ENCODE measurements at places on chromosomes 4 and X. TPM values are rescaled to one million over a fixed set of nuclear protein-coding genes. Genes with fewer than 3 reads are reported as not detected.

TECRL gene
- total RNA-seq: not detected

ZNF330 gene
- total RNA-seq: 65.1 TPM

MAEA gene
- total RNA-seq: 32.3 TPM

GPAT3 gene
- 2.7 TPM for total RNA-seq

MBNL3 gene
- total RNA-seq: 19.8 TPM

- no peak overlapping the region for H3K27ac ChIP-seq
- DNase-seq: no peak
- no peaks in the 10 kb centered on the region for H3K27me3 ChIP-seq
- no peak overlapping the region for H3K4me3 ChIP-seq
- no peaks in the 10 kb centered on the region for H3K36me3 ChIP-seq
These were observed 26.7 kb upstream of the ING2 start for GRCh38 chr4:183478123-183478522.

GRCh38 chr4:119165767-119166166 lies 30.1 kb downstream of the MYOZ2 start:
- DNase-seq: no peak
- no peaks in the 10 kb centered on the region for H3K4me1 ChIP-seq
- no peaks in the 10 kb centered on the region for H3K27me3 ChIP-seq
- H3K27ac ChIP-seq: no peak overlapping the region
- H3K36me3 ChIP-seq: no peaks in the 10 kb centered on the region

DNA sequence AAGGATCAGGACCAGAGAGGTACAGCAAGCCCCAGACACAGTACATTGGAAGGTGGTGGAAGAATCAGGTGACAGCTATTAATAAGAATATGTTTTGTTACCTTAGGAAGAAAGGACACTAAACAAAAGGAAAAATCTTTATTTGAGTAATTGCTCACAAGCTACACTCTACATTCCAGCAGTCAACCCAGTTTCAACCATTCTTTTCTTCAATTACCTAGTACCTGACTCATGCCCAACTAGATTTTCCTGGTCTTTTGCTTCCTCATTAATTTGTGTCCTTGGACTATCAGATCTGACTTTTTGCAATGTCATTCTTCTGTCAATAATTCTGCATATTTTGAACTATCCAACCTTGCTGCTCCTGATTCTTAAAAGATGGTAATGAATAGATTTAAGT lies 22.5 kb upstream of the GLRA2 start:
- H3K4me1 ChIP-seq: no peaks in the 10 kb centered on the region
- H3K27ac ChIP-seq: no peak overlapping the region
- H3K4me3 ChIP-seq: no peak overlapping the region
- H3K36me3 ChIP-seq: no peaks in the 10 kb centered on the region
- no peak for DNase-seq

GRCh38 chr4:152937336-152938236 lies 1.5 kb downstream of the FHDC1 start:
- H3K27me3 ChIP-seq: peaks cover 49% of the 10 kb centered on the region
- no peak overlapping the region for H3K27ac ChIP-seq
- H3K4me1 ChIP-seq: peaks cover 17% of the 10 kb centered on the region
- peak overlapping the region; percentile 65 for H3K4me3 ChIP-seq

- H3K27ac ChIP-seq: no peak overlapping the region
- no peak for DNase-seq
- no peaks in the 10 kb centered on the region for H3K27me3 ChIP-seq
- no peaks in the 10 kb centered on the region for H3K4me1 ChIP-seq
- peaks cover 33% of the 10 kb centered on the region for H3K36me3 ChIP-seq
These were observed 62.0 kb downstream of the HTT start for GRCh38 chr4:3136454-3136853.

- no peak overlapping the region for H3K27ac ChIP-seq
- H3K36me3 ChIP-seq: no peaks in the 10 kb centered on the region
- H3K4me1 ChIP-seq: no peaks in the 10 kb centered on the region
- H3K27me3 ChIP-seq: no peaks in the 10 kb centered on the region
These were observed 304.6 kb downstream of the ARAP2 start for GRCh38 chr4:35939751-35940150.

USP17L25 gene
- not detected for total RNA-seq

- no peaks in the 10 kb centered on the region for H3K4me1 ChIP-seq
- H3K36me3 ChIP-seq: no peaks in the 10 kb centered on the region
- DNase-seq: no peak
- H3K4me3 ChIP-seq: no peak overlapping the region
These were observed 30.1 kb upstream of the IQCM start for GRCh38 chr4:149845743-149846142.

PCDH19 gene
- total RNA-seq: not detected

DNA sequence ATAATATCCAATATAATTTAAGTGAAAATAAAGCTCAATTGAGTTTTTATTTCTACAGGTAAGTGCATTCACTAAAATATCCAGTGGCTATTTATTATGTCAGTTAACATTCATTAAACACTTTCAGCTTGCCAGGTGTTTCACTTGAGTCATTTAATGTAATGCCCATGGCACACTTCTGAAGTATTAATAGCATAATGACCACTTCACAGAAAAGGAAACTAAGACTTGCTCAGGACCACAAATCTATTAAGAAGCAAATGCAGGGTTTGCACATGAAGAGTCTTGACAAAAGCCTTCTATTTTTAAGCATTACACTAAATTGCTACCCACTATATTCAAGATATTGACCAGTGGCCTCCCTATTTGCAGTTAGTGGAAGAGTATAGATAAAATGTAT lies 612.7 kb downstream of the KCTD8 start:
- H3K27ac ChIP-seq: no peak overlapping the region
- H3K27me3 ChIP-seq: no peaks in the 10 kb centered on the region
- H3K4me1 ChIP-seq: no peaks in the 10 kb centered on the region

SPATA4 gene
- not detected for total RNA-seq

FIP1L1 gene
- total RNA-seq: 67.6 TPM

IRF2 gene
- total RNA-seq: 56.4 TPM

GRCh38 chrX:72121383-72121782 lies 10.3 kb downstream of the RTL5 start:
- no peaks in the 10 kb centered on the region for H3K36me3 ChIP-seq
- H3K27me3 ChIP-seq: peaks cover 14% of the 10 kb centered on the region
- H3K4me1 ChIP-seq: peaks cover 21% of the 10 kb centered on the region
- peak; percentile 56 for DNase-seq
- no peak overlapping the region for H3K27ac ChIP-seq

- peaks cover 42% of the 10 kb centered on the region for H3K4me1 ChIP-seq
- DNase-seq: no peak
- no peak overlapping the region for H3K4me3 ChIP-seq
- peaks cover 15% of the 10 kb centered on the region for H3K36me3 ChIP-seq
- no peaks in the 10 kb centered on the region for H3K27me3 ChIP-seq
These were observed 70.8 kb downstream of the STIM2 start for GRCh38 chr4:26931451-26931850.

GPR34 gene
- total RNA-seq: 0.52 TPM

GRCh38 chr4:147733716-147734344 lies 1.9 kb downstream of the ARHGAP10 start:
- H3K27me3 ChIP-seq: peaks cover 4% of the 10 kb centered on the region
- H3K4me3 ChIP-seq: peak overlapping the region; percentile 80
- H3K27ac ChIP-seq: no peak overlapping the region
- DNase-seq: no peak
- H3K4me1 ChIP-seq: peaks cover 33% of the 10 kb centered on the region

- no peak for DNase-seq
- no peaks in the 10 kb centered on the region for H3K27me3 ChIP-seq
- H3K27ac ChIP-seq: no peak overlapping the region
- H3K36me3 ChIP-seq: no peaks in the 10 kb centered on the region
- no peaks in the 10 kb centered on the region for H3K4me1 ChIP-seq
These were observed 422.6 kb upstream of the GALNTL6 start for GRCh38 chr4:171390626-171391025.

OTUD6A gene
- not detected for total RNA-seq

GRCh38 chrX:154399527-154400368 lies 1.6 kb downstream of the RPL10 start:
- H3K27ac ChIP-seq: peak overlapping the region; percentile 100
- H3K4me3 ChIP-seq: peak overlapping the region; percentile 98
- DNase-seq: peak; percentile 52
- peaks cover 2% of the 10 kb centered on the region for H3K4me1 ChIP-seq
- no peaks in the 10 kb centered on the region for H3K27me3 ChIP-seq
- H3K36me3 ChIP-seq: peaks cover 30% of the 10 kb centered on the region

GRCh38 chr4:140839406-140839805 lies 83.2 kb upstream of the TBC1D9 start:
- H3K27ac ChIP-seq: no peak overlapping the region
- peaks cover 3% of the 10 kb centered on the region for H3K27me3 ChIP-seq
- H3K4me1 ChIP-seq: no peaks in the 10 kb centered on the region
- no peaks in the 10 kb centered on the region for H3K36me3 ChIP-seq
- H3K4me3 ChIP-seq: no peak overlapping the region

DNA sequence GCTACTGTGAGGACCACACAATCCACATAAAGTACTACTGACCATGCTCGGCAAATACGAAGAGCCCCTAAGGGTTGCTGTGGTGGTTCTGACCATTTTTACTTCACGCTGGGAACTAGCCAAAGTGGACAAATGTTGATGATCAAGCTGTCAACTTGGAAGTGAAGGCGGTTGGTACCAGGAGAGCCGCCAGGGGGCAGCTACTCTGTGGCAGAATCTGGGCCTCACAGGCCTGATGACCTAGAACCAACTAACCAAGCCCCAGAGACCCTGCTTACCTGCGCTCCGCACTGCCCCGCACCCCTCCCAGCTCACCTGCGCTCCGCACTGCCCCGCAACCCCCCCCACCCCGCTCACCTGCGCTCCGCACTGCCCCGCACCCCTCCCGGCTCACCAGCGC lies 5.6 kb downstream of the GAK start:
- peaks cover 65% of the 10 kb centered on the region for H3K4me1 ChIP-seq
- H3K27ac ChIP-seq: no peak overlapping the region
- H3K36me3 ChIP-seq: peaks cover 17% of the 10 kb centered on the region
- no peaks in the 10 kb centered on the region for H3K27me3 ChIP-seq

- peaks cover 3% of the 10 kb centered on the region for H3K4me1 ChIP-seq
- H3K4me3 ChIP-seq: no peak overlapping the region
These were observed 4.7 kb downstream of the NKX1-1 start for GRCh38 chr4:1401409-1402020.

- no peak overlapping the region for H3K4me3 ChIP-seq
- DNase-seq: no peak
- H3K27me3 ChIP-seq: no peaks in the 10 kb centered on the region
- H3K36me3 ChIP-seq: no peaks in the 10 kb centered on the region
- no peak overlapping the region for H3K27ac ChIP-seq
These were observed 118.8 kb downstream of the FAM13A start for GRCh38 chr4:88938138-88938537.

GRCh38 chr4:123312951-123313592 lies 83.5 kb upstream of the SPRY1 start:
- peaks cover 45% of the 10 kb centered on the region for H3K36me3 ChIP-seq
- DNase-seq: no peak
- no peak overlapping the region for H3K27ac ChIP-seq
- no peaks in the 10 kb centered on the region for H3K27me3 ChIP-seq
- no peak overlapping the region for H3K4me3 ChIP-seq

PNMA6F gene
- not detected for total RNA-seq

GRCh38 chr4:74531963-74532794 lies 87.2 kb downstream of the AREG start:
- no peak overlapping the region for H3K27ac ChIP-seq
- no peaks in the 10 kb centered on the region for H3K27me3 ChIP-seq
- no peaks in the 10 kb centered on the region for H3K36me3 ChIP-seq

DNA sequence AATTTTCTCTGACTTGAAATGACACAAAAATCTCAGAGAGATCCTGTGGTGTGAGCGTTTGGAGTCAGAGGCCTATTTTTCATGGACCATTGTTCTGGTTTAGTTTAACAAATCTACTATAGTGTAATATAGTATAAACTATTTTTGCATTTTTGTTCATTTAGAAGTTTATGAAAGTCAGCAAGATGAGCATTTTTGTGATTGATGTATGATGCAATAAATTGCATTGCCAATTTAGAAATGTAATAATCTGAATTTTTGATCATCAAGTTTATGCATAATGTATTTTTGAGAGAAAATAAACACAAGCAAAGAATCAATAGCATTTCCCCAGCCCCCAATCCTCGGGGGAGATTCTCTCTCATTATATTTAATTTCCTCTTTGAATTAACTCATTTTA lies 519.5 kb upstream of the FTHL17 start:
- no peaks in the 10 kb centered on the region for H3K4me1 ChIP-seq
- H3K27ac ChIP-seq: no peak overlapping the region
- no peaks in the 10 kb centered on the region for H3K27me3 ChIP-seq
- no peak for DNase-seq

DNA sequence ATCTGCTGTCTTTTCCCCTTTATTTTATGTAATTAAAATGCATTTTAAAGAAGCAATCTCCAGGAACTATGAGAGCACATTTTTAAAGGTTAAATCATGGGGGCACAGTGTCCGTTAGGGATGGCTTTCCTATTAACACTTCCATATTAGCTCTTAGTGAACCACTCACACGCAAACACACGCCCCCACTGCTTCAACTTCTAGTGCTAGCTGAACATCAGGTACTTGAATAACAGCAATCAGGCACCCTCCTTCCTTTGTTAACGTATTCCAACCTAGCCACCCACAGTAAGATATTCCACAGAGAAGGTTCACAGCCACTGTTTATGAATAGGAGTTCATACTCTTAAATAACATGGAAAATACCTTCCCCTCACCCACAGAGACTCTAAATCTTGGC lies 9.3 kb downstream of the TMEM255A start:
- H3K4me3 ChIP-seq: no peak overlapping the region
- peaks cover 3% of the 10 kb centered on the region for H3K27me3 ChIP-seq
- H3K27ac ChIP-seq: no peak overlapping the region
- no peak for DNase-seq

RTL9 gene
- total RNA-seq: not detected

TMEM31 gene
- 0.52 TPM for total RNA-seq

FGF2 gene
- total RNA-seq: not detected

NXF2 gene
- not detected for total RNA-seq

DNA sequence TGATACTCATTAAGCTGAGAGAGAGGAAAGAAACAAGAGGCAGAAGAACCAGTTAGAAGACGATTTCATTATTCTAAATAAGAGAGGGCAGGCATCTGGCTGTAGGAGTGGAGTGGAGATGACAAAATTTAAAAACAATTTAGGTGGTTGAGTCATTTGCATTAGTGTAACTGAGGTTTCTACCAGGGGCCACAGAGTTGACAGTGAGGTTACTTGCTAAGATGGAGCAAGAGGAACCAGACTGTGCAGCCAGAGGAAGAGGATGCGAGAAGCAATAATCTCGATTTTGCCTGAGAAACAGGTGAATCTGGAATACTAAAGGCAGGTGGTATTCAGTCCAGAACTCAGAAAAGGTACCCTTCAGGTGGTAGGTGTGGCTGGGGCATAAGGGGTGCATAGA lies 491.9 kb downstream of the MID1IP1 start:
- H3K27ac ChIP-seq: no peak overlapping the region
- DNase-seq: no peak
- peaks cover 32% of the 10 kb centered on the region for H3K36me3 ChIP-seq
- peaks cover 48% of the 10 kb centered on the region for H3K4me1 ChIP-seq

Measured in activated CD8-positive, alpha-beta T cell treated with anti-CD3 and anti-CD28 coated beads for 36 hours (primary cell).